Hindlimb muscle (tissue), 1 donor: ENCODE measurements at places on chromosomes 12 and 14.

DNA sequence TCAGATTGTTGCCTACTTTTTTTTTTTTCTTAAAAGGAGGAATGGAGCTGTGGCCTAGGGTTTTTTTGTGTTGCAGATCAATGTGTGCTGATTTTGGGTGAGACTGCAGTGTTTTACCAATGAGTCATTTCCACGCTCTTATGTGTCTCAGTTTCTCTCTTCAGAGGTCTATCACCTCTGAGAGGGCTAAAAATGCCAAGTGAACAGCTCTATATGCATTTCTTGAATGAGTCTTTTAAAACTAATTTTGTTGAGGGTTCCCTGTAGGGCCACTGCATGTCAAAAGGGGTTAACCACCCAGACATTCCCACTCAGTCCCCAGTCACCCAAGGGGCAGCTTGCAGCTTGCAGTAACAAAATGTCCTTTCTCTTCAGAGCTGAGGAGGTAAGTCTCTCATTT is 24.3 kb upstream of the GLIPR1L2 start:
- DNase-seq, result no peak

DNA sequence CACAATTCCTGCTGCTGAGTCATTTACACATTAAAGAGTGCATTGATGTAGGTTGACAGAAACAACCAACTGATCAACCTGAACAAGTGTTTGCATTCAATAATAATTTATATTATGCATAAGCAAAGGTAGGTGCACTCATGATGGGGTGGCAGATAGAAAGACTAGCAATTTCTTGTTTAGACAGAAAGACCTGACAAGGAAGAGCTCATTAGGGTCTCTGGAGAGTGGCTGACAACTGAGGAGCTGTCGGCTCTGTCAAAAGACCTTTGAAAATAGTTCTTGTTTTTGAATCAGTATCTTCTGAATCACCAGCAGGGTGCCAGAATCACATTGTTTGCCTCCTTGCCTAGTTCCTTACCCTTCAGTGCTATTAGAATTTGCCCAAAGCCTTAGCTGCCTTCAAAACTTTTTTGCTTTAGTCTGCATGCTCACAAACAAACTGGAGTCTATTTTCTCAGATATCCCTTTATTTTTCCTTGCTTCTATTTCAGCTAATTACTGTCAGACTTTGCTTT is 234.7 kb downstream of the BTG1 start:
- DNase-seq, result no peak

DNA sequence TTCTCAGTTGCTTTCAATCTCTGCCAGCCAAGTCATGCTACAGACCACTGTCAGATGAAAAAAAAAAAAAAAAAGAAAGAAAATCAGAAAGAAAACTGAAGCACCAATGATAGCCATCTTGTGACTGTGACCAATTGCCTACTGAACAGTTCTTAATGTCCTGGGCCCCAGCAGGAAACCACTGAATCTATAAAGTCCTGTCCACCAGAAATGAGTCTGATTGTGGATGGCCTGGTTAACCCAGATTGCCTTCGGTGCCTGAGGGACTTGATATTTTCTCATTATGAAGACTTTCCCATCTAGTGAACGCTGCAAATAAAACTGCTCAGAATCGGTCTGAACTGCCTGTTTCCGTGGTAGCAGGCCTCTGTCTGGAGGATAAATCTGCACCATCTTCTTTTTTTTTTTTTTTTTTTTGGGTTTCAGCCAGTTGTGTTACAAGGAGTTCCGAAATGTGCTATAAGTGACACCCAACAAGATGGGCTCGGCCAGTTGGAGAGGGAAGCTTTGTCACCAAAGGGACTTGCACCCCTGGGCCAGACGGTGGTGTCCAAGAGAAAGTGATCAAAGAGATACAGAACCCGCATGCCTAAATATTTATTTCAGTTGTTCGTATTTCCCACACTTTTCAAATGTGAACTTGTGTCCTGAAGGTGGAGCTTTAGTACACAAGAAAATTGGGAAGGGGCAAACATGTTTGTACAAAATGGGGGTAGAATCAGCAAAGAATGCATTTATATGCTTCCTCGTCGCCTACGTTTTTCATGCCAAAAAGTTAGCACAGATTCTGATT is 3.0 kb upstream of the PLXNC1 start:
- DNase-seq, result peak; percentile 63

DNA sequence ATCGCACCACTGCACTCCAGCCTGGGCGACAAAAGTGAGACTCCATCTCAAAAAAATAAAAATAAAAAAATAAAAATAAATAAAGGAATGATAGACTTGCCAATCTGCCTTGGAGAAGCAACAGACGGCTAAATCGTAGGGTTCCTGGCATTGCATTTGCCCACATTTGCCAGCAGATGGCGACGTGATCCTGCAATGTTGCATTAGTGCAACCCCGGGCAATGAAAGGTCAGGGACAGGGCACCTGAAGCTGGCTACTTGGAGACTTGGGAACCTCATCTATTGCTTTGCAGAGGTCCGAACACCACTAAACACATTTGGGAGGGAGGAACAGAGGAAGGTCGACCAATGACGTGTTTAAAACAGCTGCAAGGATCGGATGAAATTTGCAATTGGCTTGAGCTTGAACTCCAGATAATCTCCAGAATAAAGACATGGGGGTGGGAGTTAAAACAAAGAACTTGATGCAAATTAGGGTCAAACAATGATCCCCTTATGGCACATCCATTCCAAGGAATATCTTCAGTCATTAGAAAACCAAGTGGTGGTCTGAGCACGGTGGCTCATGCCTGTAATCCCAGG is 34.6 kb downstream of the SPRING1 start:
- DNase-seq, result peak; percentile 57

DNA sequence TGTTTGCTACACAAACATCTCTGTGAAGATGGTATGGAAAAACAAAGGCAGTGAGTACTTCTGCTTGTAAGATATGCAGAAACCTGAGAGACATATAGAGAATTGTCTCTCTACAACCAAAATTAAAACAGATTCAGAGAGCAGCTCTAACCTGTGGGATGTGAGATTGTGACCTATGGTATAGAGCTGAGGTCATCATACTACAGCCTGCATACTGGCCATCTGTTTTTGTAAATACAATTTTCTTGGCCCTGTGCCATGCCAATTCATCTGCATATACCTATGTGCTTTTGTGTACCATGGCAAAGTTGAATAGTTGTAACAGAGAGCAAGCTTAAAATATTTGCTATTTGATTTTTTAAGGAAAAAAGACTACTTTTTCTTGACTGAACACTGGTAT is 99.6 kb downstream of the LMO3 start:
- DNase-seq, result no peak

GRCh38 chr12:85951823-85952222 is 77.7 kb downstream of the NTS start:
- DNase-seq, result peak; percentile 11

DNA sequence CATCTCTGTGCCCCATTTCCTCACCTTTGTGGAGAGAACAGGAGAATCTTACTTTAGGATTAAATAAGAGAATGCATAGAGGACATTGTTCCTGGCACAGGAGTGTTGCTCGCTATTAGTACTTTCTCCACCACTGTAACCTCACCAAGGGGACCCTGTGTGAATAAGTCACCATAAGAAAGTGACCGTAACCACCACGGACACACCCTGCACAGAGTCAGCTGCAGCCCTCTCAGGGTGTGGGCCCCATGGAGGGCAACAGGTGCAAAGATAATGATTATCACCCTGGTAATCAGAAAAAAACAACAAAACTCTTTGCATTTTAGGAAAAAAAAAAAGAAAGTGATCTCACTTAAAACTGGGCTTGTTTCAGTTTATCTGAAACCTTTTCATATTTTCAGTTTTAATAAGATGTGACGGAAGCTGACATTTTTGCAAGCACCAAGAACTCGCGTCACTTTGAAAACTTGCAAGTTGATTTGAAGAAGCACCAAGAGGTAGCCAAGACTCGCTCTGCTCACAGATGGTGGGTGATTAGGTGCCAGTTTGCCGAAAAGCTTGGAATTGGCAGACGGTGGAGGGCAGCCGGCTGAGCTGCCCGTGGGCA is 87.0 kb upstream of the VRK1 start:
- DNase-seq, result no peak
